ENCODE measurements at places on chromosomes 2 and 18.

- DNase-seq: peak; percentile 92
These were observed 92.7 kb upstream of the FN1 start for GRCh38 chr2:215528555-215528954.

- DNase-seq: no peak
These were observed 372.8 kb downstream of the CLIP4 start for GRCh38 chr2:29487967-29488555.

- no peak for DNase-seq
These were observed 175.8 kb downstream of the IRS1 start for GRCh38 chr2:226623587-226624368.

GRCh38 chr18:22841840-22842239 lies 91.3 kb upstream of the RBBP8 start:
- peak; percentile 43 for DNase-seq

GRCh38 chr2:41686156-41686555 lies 361.7 kb upstream of the PKDCC start:
- no peak for DNase-seq

GRCh38 chr2:53843595-53843994 lies 16.2 kb downstream of the GPR75 start:
- DNase-seq: no peak

DNA sequence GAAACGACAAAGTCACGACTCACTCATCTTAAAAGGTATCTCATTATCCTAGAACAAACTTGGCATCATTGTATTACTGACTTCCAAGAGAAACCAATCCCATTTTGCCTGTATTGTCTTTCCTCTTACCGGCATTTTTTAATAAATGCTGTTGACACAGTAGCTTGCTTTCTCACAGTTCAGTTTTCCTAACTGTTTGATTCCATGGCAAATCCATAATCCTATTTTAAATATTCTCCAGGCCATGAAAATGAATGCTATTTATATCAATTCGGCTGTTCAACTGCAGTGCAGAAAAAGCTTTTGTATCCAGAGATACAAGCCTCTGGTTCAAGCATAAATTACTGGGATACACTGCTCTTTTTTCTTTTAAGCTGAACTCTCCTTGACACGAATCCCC lies 1241.9 kb downstream of the DPP10 start:
- DNase-seq: no peak

- DNase-seq: no peak
These were observed 110.5 kb upstream of the AGAP1 start for GRCh38 chr2:235383272-235383843.

DNA sequence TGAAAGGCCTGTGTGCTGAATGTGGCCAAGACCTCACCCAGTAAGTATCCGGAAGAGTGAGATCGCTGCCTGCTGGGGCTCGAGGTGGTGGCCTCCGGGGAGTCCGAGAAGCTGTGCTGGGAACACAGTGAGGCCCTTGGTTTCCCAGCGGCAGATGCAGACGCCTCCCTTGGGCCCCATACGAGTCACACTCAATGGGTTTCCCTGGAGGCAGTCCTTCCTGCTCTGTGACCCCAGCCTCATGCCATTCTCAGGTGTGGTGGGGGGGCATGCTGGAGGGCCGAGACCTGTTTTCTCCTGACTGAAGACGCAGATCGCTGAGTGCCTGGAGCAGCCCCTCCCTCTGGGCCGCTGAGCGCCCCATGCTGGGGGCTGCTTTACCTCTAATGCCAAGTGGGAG lies 15.7 kb downstream of the CTDP1 start:
- DNase-seq: no peak

- DNase-seq: peak; percentile 41
These were observed 437.0 kb downstream of the PTPRM start for GRCh38 chr18:8003878-8004675.

DNA sequence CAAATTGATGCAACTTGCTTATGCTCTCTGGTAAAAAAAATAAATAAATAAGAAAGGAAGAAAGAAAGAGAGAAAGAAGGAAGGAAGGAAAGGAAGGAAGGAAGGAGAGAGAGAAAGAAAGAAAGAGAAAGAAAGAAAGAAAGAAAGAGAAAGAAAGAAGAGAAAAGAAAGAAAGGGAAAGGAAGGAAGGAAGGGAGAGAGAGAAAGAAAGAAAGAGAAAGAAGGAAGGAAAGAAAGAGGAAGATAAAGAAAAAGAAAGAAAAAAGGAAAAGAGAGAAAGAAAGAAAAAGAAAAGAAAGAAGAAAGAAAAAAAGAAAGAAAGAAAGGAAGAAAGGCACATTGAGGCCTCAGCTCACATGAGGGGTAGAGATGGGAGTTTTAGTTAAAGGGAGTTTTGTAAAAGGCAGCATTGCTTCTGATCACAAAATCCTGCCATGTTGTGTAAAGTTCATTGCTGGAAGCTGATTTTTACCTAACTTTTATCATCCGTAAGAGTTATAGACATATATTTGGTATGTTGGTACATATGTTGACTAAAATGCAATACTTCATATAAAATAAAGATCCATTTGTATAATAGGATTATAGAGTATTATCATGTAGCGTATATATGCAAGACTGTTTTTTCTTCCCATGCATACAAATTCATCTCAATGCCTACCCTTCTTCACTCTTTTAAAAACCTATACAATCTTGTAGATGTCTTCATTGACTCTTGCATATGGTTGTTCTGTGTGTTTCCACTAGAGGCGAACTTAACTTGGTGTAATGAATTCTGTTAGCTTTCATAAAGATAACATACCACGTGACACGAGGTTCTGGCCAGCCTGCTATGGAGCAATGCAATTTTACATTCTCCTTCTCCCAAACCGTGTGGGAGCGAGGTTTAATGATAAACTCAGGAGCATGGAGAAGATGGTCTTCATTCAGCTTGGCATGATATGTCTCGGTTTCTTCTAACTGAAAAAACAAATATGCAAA lies 32.8 kb downstream of the MYOM1 start:
- no peak for DNase-seq

DNA sequence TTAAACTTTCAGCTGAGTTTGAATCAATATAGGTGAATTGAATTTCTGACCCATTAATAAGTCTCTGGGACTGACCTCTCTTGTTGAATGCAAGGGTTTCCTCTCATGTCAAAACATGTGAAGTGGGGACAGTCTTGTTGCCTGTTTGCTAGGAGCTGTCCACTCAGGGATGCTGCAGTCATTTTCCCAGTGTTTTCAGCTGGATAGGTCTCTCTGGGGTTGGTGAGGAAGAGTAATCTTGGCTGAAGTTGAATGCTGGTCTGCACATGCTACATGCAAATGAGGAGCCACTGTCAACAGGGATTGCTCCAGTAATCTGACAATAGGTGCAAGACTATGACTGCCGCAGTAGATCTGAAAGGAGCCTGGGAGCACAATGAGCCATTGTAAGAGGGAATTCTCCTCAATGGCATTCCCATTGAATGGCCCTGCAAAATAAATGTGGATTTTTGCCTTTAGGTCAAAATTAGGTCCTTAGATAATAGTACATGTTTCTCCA lies 34.1 kb upstream of the IL1RL1 start:
- no peak for DNase-seq

- peak; percentile 14 for DNase-seq
These were observed 3.5 kb downstream of the CDK5R2 start for GRCh38 chr2:218962859-218963492.

- no peak for DNase-seq
These were observed 277.5 kb upstream of the KLHL29 start for GRCh38 chr2:23107327-23107941.

DNA sequence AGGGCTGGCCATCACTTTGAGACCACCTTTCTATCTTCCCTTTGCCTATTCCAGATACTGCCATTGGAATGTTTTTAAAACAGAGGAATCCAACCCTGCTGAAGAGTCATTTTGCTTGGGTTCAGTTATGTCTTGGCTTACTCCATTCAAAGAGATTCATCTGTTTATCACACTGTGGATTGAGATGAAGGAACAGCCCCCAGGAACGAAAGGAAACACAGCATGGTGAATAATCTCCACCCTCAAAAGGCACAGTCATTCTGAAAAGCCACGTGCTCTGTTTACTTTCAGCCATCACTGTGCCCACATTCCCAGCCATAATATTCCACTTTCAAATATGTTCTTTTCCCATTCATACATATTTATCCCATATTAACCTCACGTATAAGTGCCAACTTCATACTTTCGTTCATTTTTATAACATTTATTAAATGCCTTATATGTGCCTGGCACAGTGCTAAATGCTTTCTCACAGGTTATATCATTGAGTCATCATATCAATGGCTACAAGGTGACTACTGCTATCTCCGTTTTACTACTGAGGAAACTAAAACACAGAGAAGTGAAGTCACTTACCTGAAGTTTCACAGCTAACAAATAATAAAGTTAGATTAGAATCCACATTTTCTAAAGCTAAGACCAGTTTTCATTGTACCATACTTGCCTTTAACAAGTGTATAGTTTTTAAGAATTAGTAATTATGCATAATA lies 143.6 kb downstream of the OSR1 start:
- DNase-seq: no peak

GRCh38 chr2:65121-65520 lies 18.8 kb upstream of the FAM110C start:
- DNase-seq: no peak

- DNase-seq: no peak
These were observed 203.8 kb upstream of the CDH7 start for GRCh38 chr18:65547046-65547445.

DNA sequence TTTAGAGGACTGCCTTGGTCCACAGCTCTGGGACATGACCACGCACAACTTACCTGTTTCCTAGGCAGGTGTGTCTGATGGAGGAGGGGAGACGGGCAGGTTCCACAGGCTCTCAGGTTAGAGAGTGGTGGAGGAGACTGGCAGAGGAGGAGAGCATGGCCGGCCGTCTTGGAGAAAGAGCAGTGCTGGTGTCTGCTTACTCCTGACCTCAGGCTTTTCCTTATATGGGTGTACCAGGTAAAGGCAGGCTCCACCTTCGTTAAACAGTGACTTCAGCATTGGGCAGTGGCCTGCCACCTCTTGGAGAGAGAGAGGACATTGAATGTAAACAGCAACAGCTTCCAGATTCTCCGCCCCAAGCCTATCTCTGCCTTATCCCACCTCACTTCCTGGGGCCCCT lies at the start of gene CAPN13:
Gene CAPN13, minus strand, starts transcription at position 198 of the 400 bp plus-strand sequence. CDS start 20,121 bp downstream, outside the sequence.
- DNase-seq: no peak

GRCh38 chr18:36095936-36096519 lies 28.7 kb upstream of the RPRD1A start:
- peak; percentile 70 for DNase-seq

DNA sequence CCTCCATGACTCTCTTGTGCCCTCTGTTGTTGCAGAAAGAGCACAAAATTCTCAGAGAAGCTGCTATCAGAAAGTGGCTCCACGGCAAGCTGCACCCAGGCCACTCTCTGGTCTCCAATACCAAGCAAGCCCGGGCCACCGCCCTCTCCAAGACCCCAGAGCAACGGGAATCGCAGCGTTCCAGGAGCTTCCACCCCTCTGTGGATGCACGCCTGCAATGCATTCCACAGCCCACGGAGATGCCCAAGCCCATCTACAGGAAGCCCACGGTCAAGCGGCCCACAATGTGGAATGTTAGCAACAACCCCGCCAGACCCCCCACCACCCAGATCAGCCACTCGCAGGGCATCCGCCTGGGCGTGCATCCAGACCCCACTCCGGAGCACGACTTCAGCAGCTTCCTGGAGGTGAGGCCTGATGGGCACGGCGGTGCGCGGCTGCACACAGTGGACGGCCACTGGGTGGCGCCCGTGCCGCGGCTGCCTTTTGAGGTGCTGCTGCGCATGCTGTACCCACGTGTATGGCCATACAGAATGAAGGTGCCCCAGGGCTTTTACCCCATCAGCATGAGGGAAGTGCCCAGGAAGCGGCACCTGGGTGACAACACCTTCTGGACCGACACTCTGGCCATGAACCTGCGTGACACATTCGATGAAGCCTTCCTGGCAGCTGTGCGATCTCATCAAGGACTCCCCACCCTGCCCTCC lies 6.3 kb downstream of the ANKRD53 start:
- peak; percentile 34 for DNase-seq

DNA sequence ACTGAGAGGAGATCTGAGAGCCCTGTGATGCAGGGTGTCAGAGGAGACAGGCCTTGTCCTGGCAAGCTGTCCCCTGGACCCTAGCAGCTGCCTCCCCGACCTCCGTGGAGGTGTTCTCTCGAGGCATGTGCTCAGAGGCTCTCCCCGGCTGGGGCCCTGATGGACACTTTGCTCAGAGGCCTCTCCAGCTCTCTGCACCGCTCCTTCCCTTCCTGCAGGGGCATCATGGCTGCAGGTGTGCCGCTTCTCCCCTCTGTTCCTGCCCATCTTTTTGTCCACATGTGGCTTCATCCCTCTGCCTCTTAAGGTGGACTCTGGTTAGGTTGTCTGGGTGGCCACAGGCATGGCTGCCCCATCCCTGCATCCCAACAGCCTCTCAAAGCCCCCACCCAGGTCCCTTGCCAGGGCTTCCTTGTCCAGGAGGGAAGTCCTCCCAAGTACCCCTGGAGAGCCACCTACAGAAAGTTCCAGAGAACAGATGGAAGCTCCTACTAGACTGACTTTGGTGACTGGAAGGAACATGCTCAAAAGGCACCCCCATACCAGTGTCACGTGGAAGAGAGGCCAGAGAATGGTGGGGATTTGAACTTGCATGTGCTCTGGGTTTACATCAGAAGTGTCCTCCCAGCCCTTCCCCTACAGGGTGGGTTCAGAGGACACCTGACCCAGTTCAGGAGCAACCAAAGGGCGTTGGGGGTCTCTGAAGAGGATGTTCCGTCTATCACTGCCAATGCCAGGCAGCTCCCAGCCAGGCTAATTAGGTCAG lies 120.4 kb downstream of the KLHL29 start:
- DNase-seq: no peak

GRCh38 chr18:24053211-24053610 lies 38.7 kb downstream of the TTC39C start:
- DNase-seq: no peak

DNA sequence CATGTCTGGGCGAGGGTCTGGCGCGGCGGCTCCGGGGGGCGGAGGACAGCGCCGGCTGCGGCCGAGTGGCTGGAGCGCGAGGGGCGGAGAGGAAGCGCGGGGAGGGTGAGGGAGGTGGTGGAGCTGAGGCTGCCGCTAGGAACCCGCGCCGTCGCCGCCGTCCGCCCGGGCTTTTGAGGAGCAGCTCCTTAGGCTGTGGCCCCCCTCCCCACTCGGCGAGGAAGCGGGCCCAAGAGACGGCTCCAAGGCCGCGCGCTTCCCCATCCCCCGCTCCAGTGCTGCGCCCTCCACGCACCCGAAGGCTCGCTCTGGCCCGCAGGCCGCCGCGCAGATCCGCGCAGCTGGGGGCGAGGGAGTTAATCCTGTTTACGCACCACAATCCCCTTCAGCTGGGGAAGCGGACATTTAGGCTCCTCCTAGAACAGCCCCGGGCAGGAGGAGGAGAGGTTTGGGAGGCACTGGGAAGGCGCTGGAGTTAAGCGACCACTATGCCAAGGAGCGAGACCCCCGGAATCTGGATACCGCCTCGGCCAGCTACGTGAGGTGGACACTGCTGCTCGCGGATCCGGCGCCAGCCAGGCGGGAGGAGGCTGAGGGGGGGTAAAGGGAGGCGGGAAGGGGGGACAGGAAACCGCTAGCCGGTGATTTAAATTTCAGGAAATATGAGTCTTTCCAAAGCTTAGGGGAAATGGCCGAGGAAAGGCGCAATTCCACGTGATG lies at the start of gene CNRIP1:
Gene CNRIP1, minus strand, starts transcription at position 552 of the 720 bp plus-strand sequence. Its CDS starts 549 bp downstream, at position 3.
- peak; percentile 83 for DNase-seq

DNA sequence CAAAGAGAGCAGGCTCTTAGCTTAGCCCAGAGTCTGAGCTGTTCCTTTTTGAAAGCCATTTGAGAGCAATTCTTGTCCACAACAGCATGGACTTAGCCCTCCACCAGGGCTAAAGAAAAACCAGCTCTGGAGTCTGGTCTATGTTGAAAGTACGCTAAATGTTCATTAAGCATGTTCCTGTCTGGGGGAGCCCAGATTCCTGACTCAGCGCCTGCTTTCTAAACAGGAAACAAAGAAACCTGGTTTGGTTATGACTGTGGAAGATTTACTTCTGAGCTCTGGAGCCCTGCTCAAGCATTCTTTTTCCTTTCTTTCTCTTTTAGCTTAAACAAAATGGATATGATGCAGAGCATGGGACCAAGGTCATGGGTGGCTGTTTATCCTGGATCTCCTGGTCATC lies 279.8 kb downstream of the RBM43 start:
- no peak for DNase-seq

All from fibroblast of gingiva (primary cell).